T-helper 17 cell (primary cell): ENCODE measurements at places on chromosomes 2 and 18.

DNA sequence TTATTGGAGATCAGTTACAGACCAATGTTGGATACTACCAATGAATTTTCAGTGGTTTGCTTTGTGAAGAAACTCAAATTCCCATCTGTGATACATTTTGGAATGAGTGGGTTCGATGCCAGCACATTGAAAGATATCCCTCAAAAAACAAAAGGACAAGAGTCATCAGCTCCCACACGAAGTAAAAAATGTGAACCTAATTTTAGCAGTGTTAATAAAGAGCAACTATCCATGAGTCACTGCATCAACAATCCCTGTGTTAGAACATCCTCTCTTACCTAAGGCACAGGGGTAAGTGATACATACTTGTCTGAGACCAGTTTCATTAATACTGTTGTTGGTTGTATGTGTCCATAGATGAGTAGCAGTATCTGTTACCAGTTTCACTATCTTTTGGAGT lies 551.8 kb upstream of the SOX11 start:
- DNase-seq = no peak

DNA sequence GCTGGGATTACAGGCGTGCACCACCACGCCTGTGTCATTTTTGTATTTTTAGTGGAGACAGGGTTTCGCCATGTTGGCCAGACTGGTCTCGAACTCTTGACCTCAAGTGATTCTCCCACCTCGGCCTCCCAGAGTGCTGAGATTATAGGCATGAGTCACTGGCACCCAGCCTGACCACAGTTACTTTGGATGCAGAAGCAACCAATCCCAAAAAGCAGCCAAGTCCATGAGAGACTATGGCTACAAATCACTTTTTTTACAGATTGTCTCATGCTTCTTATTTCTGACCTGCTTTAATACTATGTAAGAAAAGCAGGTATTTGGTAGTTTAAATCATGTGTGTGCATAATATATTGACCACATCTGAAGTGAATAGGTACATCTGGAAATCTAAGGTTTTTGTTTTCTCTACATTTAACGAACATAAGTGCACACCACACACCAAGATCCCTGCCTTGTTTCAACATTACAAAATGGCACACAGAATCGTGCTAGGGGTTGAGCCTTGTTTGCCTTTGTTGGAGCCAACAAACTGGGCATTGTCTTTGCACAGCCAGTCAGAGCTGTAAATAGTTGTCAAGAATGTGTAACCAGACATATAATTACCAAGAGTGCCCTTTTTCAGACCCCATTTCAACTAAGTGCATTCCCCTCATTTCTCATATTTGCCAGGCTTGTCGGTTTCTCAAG lies 18.3 kb upstream of the MAP4K4 start:
- DNase-seq = no peak

- DNase-seq = no peak
Measured at GRCh38 chr18:10798727-10799550, 273.1 kb downstream of the NAPG start.

- no peak for DNase-seq
Measured at GRCh38 chr2:213107728-213108127, 43.7 kb downstream of the IKZF2 start.
